ENCODE measurements at places on chromosomes 1 and 21. TPM values are rescaled to one million over a fixed set of nuclear protein-coding genes. Genes with fewer than 3 reads are reported as not detected.
A peak's percentile ranks its signal among the peaks of the same experiment; 100 is the strongest.

GRCh38 chr21:16709866-16710550, 802.8 kb upstream of the CXADR start:
- no peak for DNase-seq

DNA sequence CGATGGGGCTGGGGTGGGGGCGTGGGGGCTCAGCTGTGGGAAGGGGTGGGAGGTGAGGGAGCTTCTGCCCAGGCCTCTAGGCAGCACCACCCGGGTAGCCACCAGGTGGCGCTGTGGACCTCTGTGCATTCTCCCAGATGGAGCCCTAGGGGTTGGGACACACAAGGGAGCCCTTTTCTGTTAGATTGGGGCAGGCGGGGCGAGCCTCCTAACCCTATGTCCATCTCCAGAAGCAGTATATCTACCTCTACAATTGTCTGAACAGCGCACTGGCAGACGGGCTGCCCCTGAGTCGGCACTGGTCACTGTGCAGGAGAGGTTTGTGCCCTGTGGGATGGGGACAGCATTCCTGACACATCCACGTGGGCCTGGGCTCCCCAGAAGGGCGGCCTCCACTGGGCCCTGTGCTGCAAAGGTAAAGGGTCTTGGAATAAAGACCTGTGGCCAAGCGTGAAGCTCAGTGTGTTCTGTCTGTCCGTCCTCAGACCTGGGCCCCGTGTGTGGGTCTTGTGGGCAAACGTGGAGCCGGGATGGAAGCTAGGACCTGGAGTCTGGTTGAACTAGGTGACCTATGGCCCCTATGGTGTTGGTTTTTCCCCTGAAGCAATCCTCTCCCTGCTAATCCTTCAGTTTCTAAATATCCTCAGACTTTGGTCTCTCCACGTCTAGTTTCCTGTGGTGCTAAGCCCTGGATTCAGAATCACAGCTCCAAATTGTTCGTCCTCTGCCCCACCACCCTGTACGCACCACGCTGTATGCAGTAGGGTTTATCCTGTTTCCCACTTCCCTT, 4.4 kb upstream of the LGR6 start:
- DNase-seq, result peak; percentile 84

DNA sequence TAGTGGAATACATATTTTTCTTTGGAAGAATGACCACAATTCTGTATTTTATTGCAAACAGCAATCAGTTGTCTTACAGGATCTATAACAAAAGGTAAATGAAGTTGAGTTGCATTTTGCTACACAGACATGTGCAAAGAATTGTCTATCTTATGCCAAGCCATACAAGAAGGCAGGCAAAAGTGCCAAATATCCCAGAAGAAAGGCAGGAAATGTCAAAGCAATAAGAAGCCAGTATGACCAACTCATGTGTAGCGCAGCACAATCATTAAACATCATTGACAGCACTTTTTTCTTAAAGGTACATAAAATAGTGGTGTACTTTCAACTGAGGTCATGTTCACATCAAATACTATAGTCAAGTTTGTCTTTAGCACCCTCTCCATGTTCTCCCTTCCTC, 42.7 kb downstream of the NIBAN1 start:
- DNase-seq, result no peak

- DNase-seq, result peak; percentile 39
Measured at GRCh38 chr1:7227654-7228053, 442.4 kb downstream of the CAMTA1 start.

DNA sequence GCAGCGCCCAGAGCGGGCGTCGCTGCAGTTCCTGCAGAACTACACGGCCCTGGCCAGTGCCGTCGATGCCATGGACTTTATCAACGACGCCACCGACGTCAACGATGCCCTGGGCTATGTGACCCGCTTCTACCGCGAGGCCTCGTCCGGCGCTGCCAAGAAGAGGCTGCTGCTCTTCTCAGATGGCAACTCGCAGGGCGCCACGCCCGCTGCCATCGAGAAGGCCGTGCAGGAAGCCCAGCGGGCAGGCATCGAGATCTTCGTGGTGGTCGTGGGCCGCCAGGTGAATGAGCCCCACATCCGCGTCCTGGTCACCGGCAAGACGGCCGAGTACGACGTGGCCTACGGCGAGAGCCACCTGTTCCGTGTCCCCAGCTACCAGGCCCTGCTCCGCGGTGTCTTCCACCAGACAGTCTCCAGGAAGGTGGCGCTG, 22.0 kb downstream of the COL6A1 start:
- peak; percentile 50 for DNase-seq

DNA sequence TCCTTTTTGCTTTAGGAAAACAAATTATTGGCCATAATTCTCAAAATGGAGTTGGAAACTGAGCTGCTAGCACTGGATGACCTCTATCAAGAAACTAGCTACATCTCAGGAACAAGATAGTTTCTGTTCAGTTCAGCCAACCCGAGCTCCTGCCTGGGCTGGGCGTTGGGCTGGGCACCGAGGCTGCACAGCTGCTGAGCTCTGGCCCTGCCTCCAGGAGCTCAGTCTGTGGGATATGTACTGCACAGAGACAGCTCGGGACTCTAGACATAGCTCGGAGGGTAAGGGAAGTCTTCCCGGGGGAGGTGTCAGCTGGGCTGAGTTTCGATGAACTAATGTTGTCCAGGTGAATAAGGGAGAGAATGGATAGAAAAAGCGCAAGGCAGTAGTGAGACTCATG, 24.5 kb upstream of the SLC1A7 start:
- DNase-seq, result no peak

PDZK1IP1 gene
- total RNA-seq, result not detected

PROX1 gene
- not detected for total RNA-seq

GJA9 gene
- total RNA-seq, result not detected

Data from natural killer cell treated with Interleukin-12 subunit alpha and Interleukin-12 subunit beta and Interleukin-15 and Interleukin-18, amount 100 ng/mL, for 72 hours (primary cell).